ENCODE measurements at places on chromosomes 11 and 22. TPM values are rescaled to one million over a fixed set of nuclear protein-coding genes. Genes with fewer than 3 reads are reported as not detected.

Gene LBHD1
- total RNA-seq = 17.0 TPM

Gene APLNR
- not detected for total RNA-seq

DNA sequence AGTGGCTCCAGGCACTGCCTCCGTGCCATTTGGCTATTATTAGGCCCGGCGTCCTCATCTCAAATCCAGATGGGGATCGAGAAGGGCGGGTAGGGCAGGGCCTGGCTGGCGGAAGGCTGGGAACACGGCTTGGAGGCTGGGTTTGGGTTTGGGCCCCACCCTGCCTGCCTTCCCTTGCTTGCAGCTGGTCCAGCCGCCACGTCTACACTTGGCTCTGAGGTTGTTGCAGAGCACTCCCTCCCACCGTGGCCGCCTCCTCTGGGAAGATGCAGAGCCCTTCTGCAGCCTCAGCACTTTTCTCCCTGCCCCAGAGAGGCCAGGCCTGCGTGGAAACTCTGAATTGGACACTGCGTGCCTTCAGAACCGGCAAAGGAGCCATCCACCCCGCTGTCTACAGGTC is 5.2 kb upstream of the SMTN start:
- no peak for DNase-seq

GRCh38 chr11:8267831-8268529 is 4.3 kb upstream of the LMO1 start:
- DNase-seq = no peak

DNA sequence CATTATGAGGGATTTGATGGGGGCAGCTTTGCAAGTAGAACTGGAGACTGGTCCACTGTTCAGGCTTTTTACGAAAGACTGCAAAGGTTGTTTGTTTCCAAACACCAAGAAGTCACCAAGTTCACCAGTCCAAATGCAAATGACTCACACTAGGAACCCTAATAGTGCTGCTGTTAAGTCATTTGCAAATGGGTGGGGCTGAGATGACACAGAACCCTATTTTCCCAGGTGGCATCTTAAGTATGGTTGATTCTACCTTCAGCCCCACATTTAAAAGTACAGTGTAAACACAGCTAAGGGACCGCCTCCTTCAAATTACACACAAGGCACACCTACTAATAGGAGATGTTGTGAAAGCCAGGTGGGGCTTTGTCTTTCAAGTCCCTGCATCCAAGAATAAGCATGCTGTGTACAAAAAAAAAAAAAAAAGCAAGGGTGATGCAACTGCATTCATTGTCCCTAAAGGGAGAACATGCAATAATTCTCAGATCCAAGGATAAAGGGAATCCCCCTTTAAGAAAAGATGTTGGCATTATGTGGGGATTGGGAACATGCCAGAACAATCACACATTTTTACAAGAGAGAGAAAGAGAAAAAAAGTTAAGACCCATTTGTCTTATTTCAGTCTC is 27.3 kb downstream of the BDNF start:
- no peak for DNase-seq

DNA sequence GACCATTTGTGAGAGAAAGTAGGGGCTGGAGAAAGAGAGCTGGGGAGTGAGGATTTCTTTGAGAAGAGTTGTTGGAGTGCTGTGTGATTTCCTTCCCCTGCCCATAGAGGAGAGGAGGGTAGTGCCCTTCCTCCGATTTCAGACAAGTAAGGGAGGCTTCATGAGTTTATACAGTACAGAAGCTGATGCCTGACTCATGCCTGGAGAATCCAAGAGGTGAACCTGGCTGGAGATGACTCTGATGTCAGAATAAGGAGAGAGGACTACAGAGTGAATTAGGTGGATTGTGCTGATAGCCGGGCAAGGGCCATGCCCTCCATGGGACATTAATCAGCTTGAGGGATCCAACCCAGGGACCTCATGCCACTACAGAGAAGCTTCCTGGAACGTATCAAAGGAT is 91.6 kb downstream of the FAR1 start:
- DNase-seq = no peak

DNA sequence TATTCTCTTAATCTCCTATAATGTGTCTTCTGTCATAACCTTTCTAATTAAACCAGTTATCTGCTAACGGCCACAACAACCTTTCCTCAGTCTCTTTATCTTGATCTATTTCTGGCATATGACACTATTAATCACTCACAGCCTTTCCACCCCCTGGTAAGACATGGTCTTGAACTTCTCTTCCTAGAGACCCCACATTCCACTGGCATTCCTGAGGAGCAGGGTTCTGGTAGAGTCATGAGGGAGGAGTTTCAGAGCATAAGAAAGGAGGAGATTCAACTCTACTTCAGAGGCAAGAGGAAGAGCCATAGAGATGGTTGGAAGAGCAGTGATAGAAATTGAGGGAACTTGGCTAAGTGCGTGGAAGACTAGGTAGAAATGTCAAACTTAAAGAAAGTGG is 325.6 kb downstream of the BLID start:
- DNase-seq = no peak

- no peak for DNase-seq
Observed at GRCh38 chr11:16096336-16096735, 260.0 kb downstream of the SOX6 start.

DNA sequence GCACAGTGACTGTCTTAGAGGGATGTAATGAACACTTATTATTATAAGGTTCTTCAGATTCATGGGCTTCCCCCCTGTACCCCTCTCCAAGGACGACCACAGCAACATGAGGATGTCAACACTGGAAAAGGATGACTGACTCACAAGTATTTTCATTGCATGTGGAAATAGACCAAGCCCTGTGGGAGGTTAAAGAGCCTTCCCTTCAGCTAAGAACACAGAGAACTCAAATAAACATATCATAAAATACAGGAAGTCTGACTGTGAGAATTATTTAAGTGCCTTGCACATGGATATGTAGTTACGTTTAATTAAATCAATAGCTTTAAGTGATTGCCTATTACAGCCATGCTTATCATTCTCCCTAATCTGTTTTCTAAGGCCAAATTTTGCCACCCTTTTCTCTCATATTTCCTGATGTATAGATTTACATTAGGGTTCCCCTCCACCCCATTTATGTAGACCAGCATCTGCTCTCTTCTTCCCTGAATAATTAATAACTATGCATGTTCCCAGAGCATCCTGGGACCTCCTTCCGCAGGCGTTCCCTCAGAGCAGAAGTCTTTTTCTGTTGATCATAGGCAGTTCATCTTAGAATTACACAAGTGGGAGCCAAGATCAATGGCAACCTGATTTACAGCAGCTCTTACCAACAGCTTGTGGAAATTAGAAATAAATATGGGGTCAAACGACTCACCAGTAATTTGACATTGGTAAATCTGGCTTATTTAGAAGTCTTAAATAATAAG is 226.9 kb downstream of the OPCML start:
- DNase-seq = no peak

DNA sequence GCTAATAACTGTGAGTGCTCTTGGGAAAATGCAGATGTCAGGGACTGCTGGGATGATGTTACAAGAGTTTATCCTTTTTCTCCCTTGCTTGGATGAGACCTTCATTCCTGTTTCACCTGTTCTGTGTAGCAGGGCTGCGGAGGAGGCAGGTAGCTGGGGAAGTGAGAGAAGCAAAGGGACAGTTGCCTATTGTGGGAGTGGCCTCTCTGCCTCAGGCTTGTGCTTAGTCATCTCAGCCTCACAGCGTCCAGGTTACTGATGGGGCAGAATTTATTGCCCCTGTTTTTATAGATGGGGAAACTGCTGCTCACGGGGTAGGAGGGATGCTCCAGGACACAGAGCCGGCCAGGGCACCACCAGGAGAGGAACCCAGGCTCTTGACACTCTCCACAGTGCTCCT is 1.7 kb downstream of the STX3 start:
- DNase-seq = no peak

- DNase-seq = no peak
Observed at GRCh38 chr11:115939731-115940421, 435.7 kb upstream of the CADM1 start.

- DNase-seq = no peak
Observed at GRCh38 chr11:102229510-102230123, 87.7 kb upstream of the BIRC3 start.

GRCh38 chr11:66284526-66285078 is 4.3 kb downstream of the YIF1A start:
- DNase-seq = no peak

DNA sequence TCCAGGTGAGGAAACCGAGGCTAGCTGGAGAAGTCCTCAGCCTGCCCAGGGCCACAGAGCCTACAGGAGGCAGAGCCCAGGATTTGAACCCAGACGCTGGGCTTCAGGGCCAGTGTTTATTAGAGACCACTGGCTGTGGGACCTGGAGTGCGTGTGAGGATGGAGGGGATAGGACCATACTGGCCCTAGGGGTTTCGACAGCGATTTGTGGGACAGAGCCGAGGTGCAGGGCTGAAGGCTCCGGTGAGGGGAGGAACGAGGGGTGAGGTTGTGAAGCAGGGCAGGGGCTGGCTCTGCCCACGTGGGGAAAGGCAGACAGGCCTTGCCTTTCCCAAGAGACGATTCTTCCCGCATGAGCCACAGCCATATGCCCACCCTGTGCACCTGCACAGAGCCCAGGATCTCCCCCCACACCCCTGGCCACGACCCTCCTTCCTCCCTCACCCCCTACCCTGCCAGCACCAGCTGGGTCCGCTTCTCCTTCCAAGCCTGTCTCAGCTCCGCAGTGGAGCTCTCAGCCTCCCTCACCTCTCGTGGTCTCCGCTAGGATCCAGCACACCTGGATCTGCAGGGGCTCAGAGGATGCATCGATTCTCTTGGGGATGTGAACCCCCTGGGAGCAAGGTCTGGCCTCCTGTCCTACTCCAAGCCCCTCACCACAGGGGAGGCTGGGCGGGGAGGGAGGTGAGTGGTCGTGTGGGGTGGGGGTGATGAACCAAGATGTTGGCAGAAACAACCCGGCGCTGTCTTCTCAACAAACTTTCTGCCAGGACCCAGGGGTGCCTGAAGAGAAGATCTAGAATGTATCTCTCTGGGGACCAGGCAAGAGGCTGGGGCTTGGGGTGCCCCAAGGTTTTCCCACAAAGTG is 58.4 kb downstream of the RTL6 start:
- DNase-seq = no peak

GRCh38 chr22:42925598-42925997 is 68.5 kb upstream of the ARFGAP3 start:
- DNase-seq = no peak

DNA sequence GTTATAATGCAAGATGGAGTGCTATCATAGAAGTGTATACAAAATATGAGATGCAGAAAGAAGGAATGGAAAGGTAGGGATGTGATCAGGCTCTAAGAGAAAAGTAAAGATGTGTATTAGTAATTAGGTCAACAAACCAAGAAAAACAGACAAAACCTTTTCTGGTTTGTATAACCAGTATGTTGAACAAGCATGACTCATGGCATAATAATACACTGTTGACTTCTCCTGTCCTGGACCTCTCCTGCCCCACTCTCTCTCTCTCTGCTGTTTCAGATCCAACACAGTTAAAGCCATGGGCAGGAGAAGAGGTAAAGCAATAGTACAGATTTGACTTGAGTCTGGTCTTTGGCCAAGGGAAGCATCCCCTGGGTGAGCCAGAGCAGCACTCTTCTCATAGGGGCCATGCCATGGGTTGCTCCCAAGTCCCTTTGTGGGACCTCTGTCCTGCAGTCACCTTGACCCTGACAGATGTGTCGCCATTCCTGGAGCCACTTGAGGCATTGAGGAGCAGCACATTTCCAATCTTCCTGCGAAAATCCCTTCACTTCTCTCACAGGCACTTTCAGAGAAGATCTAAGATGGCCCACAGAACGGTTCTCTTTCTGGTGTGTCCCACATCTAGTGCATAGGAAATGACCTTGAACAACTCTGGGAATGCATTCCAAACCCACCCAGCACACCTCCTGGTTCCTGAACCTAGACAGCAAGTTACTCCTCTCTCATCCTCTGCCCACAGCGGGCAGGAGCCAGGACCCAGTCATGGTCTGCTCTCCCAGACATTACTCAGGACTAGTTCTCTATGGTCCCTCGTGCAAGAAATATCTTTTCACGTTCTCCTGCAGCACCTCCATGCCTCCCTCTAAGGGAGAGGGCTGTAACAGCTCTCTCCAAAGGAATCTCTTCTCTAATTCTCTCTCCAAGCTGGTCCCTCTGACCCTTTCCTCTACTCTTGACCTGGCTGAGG is 58.2 kb upstream of the PRSS23 start:
- no peak for DNase-seq

GRCh38 chr11:67373648-67374570 is 511 bp upstream of the CLCF1 start:
- DNase-seq = peak; percentile 71

DNA sequence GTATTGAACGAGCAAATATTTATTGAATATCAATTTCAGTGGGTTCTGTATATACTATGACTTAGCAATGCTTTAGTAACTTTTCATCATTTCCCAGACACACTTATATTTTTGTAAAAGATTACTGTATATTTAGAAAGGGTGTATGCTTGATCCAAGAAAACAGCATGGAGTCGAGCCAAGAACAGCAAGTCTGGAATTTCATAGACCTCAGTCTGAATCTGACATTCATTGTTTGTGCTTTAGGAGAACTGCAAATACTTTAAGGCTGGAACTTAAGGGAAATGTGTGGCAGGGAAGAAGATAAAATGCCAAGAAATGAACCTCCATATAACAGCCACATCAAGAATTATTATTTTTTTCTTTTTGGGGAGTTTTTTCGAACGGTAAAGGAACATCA is 1156.8 kb downstream of the LRRC4C start:
- DNase-seq = no peak

- DNase-seq = no peak
Observed at GRCh38 chr11:15793043-15793996, 563.0 kb downstream of the SOX6 start.

GRCh38 chr11:105244160-105244825 is 104.7 kb upstream of the CARD18 start:
- DNase-seq = no peak

- DNase-seq = no peak
Observed at GRCh38 chr22:22937894-22938480, 50.4 kb downstream of the IGLL5 start.

DNA sequence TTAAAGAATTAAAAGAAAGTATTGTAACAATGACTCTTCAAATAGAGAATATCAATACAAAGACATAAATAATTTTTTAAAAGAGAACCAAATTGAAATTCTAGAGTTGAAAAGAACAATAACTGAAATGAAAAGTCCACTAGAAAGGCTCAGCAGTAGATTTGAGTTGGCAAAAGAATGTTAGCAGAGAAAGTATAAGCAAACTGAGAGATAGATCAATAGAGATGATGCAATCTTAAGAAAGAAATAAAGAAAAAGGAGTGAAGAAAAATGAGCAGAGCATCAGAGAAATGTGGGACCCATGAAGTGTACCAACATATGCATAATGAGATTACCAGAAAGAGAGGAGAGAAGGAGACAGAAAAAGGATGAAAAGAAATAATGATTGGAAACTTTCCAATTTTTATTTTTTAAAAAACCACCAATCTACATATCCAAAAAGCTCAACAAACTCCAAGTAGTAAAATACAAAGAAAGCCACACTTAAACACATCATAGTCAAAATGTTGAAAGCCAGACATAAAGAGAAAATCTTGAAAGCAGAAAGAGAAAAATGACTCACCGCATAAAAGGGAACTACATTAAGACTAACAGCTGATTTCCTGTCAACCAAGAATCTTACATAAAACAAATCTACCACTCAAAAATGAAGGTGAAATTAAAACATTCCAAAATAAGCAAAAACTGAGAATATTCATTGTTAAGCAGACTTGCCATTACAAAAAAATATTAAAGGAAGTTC is 20.9 kb downstream of the NCF4 start:
- no peak for DNase-seq

GRCh38 chr11:17527628-17527995 is 16.6 kb downstream of the USH1C start:
- DNase-seq = no peak
